ENCODE measurements at places on chromosomes 1 and 21.

GRCh38 chr1:155643230-155643629 lies 33.2 kb downstream of the MSTO1 start:
- DNase-seq: no peak

DNA sequence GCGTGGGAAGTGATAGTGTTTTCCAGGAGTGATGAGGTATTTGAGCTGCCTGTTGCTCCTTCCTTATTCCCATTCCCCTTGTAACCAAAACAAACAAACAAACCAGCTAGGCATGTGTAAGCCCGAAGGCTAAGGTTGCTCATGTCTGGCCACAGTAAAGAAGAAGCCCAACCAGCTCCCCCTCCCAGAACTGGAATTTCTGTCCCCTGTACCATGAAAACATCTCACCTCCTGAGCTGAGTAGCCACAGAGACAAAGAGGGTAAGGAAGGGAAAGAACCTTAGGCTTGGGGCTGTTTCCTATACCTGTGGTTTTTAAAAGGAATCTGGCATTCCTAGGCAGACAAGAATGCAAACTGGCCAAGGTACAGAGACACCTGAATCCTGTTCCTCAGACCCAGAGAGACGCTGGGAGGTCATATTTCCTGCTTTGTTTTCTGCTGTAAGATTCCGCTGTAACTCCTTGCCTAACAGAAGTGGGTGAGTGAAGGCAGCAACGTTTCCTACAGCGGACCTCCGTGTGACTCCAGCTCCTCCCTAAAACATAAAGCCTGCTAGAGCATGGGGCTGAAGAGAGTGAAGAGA lies 41.7 kb upstream of the RAB4A start:
- DNase-seq: no peak

GRCh38 chr1:168146160-168146539 lies 9.4 kb upstream of the GPR161 start:
- DNase-seq: no peak

GRCh38 chr1:52436817-52437216 lies 32.4 kb downstream of the PRPF38A start:
- no peak for DNase-seq

GRCh38 chr1:192787914-192788585 lies 20.8 kb upstream of the RGS2 start:
- peak; percentile 14 for DNase-seq

DNA sequence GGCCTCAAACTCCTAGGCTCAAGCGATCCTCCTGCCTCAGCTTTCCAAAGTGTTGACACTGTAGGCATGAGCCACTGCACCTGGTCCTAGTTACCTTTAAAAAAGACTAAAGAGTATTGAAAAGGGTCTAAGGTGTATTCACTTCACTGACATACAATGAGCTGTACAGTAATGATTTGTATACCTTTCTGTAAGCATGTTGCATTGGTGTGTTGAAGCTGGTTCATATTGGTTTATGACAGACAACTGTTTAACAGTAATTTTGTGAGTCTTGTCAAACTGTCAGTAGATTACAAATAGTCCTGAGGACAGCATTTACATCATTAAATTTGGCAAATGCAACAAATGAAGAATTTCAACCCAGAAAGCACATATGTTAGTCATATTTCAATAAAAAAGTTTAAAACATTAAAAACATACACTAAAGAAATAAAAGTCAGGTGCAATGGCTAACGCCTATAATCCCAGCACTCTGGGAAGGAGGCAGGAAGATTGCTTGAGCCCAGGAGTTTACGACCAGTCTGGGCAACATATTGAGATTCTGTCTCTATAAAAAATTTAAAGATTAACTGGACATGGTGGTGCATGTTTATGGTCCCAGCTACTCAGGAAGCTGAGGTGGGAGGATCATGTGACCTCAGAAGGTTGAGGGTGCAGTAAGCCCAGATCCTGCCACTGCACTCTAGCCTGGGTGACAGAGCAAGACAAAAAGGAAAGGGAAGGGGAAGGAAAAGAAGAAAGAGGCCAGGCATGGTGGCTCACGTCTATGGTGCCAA lies 88.3 kb upstream of the HP1BP3 start:
- no peak for DNase-seq

- DNase-seq: no peak
These were observed 22.1 kb upstream of the SDC3 start for GRCh38 chr1:30930631-30931173.

GRCh38 chr1:54070171-54070837 lies 16.9 kb downstream of the TCEANC2 start:
- DNase-seq: peak; percentile 62

- DNase-seq: no peak
These were observed 19.0 kb downstream of the SDC3 start for GRCh38 chr1:30889511-30889910.

- no peak for DNase-seq
These were observed 15.0 kb upstream of the FCAMR start for GRCh38 chr1:206985162-206985749.

GRCh38 chr21:28437061-28437460 lies 555.6 kb downstream of the LTN1 start:
- DNase-seq: no peak

DNA sequence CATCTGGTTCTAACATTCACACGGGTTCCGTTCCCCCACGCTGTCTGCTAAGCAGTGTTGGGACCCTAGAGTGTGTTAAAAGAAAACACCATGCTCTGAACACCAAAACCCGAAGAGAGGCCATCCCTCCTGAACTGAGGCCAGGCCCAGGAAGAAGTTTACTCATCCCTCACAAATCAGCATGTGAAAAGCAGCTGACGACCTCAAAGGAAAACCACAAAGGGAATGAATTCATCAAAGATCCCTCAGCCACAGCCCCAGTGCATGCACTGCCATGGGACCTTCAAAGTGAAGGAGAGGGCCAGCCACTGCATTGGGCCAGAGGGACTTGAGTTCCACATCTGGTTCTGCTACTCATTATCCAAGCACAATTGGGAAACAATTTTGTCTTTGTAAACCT lies 7.0 kb upstream of the PSEN2 start:
- DNase-seq: no peak

GRCh38 chr1:19812875-19813642 lies 2.0 kb downstream of the RNF186 start:
- DNase-seq: no peak

DNA sequence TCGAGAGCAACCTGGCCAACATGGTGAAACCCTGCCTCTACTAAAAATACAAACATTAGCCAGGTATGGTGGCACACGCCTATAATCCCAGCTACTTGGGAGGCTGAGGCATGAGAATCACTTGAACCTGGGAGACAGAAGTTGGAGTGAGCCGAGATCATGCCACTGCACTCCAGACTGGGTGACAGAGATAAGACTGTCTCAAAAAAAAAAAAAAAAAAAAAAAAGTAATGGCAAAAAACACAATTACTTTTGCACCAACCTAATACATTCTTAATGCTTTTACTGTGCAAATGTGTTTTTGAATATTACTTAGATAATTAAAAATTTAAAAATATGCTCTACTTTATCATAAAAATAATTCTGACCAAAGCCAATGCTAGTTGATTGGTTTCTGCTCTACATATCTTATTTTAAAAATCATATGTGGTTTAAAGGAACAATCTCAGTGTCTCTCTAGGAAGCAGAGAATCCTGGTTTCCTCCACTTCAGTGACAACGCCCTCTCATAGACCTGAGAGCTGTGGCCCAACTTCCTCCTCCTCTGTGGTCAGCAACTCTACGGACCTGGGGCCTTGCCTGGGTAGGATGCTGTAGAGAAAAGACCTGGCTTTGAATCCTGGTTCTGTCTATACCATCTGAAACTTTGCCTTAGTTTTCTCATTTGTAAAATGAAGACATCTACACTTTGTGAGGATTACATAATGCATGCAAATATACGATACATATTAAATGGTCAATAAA lies 64.7 kb downstream of the TGFBR3 start:
- DNase-seq: no peak

GRCh38 chr1:9269721-9270120 lies 23.0 kb upstream of the SPSB1 start:
- DNase-seq: no peak

DNA sequence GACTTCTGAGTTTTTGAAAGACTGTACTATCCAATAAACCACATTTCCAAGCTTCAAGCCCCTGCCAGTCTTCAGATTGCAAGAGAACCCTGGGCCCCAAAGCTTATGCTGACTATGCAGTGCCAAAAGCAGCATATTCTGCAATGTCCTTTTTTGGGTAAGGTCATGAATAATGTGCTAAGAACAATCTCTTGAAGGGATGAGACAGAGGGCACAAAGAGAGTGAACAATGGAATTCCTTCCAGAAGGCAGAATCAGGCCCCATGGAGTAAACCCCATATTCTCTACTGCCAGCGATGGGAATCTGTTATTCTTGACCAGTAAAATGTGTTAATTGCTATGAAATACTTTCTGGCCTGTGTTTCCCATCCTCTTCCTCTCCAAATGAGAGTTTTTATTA lies 190.4 kb downstream of the RGS7 start:
- DNase-seq: no peak

- no peak for DNase-seq
These were observed 311.2 kb downstream of the VAV3 start for GRCh38 chr1:107653765-107654164.

DNA sequence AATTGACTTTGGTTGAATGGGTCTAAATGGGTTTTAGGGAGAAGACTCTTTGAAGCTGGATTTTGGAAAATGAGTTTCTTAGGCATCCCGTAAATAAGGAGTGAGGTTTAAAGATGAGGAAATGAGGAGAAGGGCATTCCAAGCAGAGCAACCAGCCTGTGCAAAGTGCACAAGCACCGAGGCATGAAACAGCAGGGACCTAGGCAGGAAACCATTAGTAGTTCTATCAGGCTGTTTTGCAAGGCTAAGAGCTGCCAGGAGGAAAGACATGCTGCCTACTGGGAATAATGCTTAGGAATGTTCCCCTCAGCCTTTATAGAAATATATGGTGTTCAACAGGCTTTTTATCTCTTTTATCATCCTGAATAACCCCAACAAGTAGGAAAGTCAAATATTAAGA lies 153.1 kb upstream of the FGGY start:
- DNase-seq: no peak

- DNase-seq: no peak
These were observed 383.7 kb upstream of the CAMK1G start for GRCh38 chr1:209199822-209200221.

DNA sequence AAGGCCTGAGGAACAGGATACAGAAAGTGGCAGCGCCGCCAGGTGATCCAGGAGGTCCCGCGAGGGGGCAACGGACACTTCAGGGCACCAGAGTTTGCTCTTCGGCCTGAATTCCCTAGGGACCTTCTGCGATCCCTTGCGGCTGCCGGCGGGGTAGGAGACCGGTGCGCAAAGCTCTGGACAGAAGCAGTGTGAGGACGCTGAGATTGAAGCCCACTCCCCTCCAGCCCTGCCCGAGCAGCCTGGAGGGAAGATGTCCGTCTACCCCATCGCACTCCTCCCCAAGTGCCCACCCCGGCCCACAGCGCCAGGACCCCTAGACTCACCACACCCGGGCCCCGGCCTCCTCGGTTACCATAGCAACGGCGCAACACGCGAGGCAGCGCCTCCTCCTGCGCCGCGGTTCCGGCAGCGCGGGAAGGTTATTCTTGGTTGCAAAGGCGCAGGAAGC lies at the start of gene ANKRD45:
Gene ANKRD45 (minus strand): TSS at position 361 of the 451 bp plus-strand sequence. CDS start 10,433 bp downstream, outside the sequence.
- no peak for DNase-seq

- no peak for DNase-seq
These were observed 556.0 kb upstream of the CXADR start for GRCh38 chr21:16956824-16957223.

DNA sequence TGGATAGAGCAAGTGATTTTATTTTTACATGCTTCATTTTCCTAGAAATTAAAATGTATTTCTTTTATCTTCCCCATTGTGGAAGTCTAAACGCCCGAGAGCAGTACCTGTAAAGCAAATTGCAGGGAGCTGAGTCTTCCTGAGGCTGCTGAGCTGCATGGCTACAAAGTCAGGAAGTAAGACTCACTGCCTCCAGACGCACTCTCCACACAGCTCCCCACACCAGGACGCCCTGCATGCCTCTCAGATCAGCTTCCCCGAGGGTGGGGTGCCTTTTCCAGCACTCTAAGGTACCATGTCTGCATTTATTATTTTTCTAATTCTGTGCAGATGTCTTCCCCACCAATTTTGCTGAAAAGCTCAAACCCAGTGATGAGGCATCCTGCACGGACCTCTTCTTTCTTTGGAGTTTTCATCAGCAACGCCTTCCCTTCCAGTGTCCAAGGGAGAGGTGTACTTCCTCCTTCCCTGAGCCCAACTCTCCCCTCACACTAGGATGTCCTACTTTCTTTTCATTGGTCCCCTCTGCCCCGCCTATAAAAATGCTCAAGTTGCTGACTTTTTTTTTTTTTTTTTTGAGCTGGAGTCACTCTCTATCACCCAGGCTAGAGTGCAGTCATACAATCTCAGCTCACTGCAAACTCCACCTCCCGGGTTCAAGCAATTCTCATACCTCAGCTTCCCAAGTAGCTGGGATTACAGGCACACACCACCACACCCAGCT lies 114.7 kb downstream of the PCNX2 start:
- DNase-seq: no peak

DNA sequence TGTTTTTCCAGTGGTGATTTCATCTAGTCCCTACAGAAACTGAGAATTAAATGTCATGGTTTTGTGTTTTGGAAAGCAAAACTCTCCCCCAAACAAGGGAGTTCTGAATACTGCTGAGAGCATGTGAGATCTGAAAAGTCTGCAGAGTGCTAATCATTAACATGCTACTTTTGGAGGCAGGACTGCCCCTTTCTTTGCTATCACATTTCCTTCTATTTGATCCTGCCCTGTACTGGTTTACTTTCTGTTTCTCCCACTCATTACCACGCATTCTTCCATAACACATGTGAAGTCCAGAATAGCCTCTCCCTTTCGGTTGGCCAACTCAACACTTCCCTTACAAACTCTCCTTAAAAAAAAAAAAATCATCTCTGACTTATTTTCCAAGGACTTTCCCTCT lies 63.6 kb downstream of the GADD45A start:
- DNase-seq: no peak

DNA sequence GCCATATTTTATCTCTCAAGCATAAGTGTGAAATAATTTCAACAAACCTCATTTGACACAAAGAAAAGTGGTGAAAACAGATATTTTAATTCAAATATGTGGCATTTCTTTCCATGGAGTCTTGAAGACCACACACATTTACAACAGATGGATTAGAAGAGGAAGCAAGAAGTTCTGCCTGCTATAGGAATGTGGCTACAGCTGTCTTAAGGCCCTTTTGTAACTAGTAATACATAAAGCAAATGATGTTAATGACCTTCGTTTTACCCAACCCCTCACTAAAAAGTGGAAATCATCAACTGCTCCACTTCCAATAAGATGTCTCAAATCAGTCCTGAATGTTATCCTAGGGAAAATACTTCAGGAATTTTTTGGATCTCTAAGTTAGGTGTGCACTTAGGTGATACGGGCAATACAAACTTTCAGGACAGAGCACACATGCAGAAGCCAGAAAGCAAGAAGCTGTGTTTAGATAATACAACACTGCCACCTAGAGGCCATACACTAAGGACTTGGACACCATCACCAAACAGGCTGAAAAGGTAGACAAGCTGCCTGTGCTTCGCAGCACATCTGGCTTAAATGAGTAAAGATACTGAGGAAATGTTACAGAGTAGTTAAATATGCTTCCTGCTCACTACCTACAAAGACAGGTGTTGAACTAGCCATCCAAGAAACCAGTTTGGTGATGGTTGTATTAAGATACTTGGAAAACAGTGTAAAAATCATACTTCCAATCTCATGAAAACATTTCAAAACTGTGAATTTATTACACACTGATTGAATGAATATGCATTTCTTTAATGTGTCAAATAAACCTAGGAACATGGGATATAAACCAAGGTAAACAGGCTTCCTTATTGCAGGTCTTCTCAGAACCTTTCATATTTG lies 24.4 kb downstream of the RRAGC start:
- peak; percentile 92 for DNase-seq
